ENCODE measurements at places on chromosomes 6 and 20.
A peak's percentile ranks its signal among the peaks of the same experiment; 100 is the strongest.

DNA sequence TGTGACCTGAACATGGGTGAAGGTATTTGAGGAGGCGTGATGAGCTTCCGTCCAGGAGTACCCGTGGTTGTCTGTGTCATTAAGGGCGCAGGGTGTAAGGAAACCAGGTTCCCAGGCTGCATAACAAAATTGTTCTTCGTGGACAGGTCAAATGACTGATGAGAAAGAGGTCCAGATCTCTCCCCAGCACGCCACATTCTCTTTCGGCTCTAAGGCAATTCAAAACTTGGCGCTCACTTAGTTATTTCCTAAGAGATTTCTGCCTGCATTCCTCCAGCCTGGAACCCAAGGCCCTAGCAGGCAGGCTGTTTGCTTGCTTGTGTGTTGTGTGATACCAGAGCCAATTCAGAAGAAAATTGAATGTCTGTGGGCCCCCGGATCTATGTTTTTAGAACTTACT lies 139.9 kb downstream of the AGPAT4 start:
- DNase-seq: no peak

GRCh38 chr20:1555952-1556351 lies 1.6 kb downstream of the SIRPD start:
- DNase-seq: no peak

GRCh38 chr6:44569931-44570385 lies 182.5 kb downstream of the CDC5L start:
- DNase-seq: no peak

GRCh38 chr20:45088247-45088646 lies 12.7 kb downstream of the KCNS1 start:
- peak; percentile 90 for DNase-seq

DNA sequence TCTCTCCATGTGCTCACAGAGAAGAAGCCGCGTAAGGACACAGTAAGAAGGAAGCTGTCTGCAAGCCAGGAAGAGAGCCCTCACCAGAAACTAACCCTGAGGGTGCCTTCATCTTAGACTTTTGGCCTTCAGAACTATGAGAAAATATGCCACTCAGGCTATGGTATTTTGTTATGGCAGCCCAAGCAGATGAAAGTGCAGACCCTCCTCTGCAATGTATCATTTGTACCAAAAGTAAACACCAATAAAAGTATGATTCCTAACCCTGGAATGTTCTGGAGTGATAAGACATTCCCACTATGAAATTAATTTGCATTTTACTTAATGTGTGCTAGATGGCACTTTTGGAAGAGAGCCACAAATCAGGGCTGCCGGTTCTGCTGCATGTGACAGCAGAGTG lies 594.3 kb downstream of the UTRN start:
- DNase-seq: no peak

DNA sequence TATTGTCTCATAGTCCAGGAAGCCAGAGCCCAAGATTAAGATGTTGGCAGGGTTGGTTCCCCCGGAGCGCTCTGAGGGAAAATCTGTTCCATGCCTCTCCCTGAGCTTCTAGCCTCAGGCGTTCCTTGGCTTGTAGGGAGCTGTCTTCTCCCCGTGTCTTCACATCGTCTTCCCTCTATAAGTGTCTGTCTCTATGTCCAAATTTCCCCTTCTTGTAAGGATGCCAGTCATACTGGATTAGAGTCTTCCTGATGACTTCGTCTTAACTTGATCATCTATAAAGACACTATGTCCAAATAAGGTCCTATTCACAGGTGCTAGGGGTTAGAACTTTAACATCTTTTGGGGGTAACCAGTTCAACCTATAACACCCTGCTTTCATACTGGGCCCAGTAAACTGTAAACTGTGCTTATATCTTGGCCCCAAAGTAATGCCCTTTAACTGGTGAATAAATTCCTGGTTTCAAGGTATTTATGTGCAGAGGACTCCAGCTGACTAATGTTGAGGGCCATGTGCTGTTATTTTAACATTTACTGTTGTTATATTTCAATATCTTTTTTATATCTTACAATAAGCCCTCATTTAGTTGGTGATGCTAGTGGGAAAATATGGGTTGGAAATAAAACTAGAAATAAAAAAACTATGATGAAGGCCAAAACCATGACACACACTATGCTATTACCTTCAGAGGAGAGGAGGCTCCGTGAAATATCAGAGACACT lies 101.7 kb upstream of the IYD start:
- DNase-seq: no peak

DNA sequence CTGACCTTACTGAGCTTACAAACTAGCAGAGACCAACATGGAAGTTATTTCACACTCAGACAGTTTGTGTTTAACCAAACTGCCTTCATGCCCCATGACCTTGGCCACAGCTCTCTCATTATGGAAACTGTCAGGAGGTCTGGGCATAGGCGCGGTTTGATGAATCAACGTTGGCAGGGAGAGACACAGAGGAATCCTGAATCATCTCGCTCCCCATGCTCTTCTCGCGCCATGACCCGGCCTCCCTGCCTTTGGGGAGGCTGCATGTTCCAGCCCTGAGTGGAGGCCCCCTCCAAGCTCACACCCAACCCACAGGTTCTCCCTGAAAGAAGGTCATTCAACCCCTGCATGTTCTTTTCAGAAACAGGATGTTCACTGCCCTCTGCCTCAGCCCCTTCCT lies 15.9 kb upstream of the GDAP1L1 start:
- no peak for DNase-seq

- DNase-seq: no peak
Measured at GRCh38 chr20:47993035-47993755, 207.9 kb upstream of the SULF2 start.

- DNase-seq: no peak
Measured at GRCh38 chr20:17700637-17701036, 871 bp downstream of the BANF2 start.

GRCh38 chr20:23233341-23233740 lies 117.2 kb upstream of the NXT1 start:
- DNase-seq: no peak

GRCh38 chr6:114162691-114163347 lies 180.0 kb downstream of the HS3ST5 start:
- DNase-seq: no peak

- DNase-seq: no peak
Measured at GRCh38 chr20:58938078-58938477, 43.0 kb upstream of the NELFCD start.

DNA sequence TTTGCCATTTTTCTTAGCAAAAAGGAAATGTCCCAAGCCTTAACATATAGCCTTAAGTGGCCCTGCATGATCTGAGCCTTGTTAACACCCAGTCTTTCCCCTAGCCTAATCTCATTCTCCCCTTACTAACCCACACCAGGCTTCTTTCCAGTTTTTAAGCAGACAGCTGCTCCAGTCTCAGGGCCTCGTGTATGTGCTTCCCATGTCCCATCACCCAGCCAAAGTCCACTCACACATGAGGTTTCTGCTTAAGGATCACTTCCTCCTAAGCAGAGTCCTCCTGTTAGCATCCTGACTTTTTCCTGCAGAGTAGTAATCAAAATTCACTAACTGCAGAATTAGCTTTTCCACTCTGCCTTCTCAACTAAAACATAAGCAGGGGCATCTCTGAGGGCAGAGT lies 96.1 kb downstream of the SMLR1 start:
- no peak for DNase-seq

DNA sequence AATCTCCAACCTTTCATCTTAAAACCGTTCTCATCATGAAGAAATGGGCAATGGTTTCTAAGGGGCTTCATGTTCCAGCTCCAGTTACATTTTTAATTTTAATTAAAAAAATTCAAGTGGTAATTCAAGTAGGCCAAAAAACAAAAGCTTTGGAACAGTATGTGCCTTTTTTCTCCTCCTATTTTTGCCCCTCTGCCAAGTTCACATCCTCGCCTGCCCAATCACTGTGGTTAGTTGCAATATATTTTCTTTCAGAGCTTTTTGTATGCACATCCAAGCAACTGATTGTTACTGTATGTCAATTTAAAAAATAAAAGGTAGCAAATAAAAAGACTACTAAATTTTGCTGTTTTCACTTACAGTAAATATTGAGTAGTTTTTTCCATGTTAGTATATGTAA lies 99.8 kb upstream of the B3GAT2 start:
- DNase-seq: no peak

DNA sequence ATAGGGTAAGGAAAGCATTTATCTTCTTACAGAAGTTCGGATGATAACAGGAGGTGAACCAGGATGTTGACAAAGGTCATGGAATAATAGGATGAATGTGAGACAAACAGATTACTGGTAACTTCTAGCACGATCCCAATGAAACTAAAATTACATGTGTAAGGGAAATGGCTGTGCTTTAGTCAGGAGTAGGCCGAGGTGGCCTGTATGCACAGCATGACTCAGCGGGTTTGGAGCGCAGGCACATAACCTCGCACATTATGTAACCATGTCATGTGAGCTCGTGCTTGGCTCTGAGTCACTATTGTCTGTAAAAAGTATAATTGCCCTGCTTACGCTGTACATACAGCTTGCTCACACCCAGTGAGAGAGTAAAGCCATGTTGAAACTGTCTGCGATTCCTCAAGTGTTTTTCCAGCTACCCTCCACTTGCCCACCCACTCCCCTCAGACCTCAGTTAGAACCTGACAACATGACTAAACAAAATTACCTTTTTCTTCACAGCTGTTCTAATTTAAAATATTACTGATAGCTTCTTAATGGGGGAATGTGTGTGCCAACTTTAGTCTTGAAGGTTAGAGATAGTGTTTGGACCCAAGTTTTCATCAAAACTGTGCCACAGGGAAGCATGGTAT lies 8.2 kb downstream of the CYB5R4 start:
- peak; percentile 75 for DNase-seq

GRCh38 chr20:60246751-60247150 lies 288.5 kb downstream of the CDH26 start:
- DNase-seq: no peak

- no peak for DNase-seq
Measured at GRCh38 chr20:37120497-37120896, 24.7 kb upstream of the RBL1 start.

DNA sequence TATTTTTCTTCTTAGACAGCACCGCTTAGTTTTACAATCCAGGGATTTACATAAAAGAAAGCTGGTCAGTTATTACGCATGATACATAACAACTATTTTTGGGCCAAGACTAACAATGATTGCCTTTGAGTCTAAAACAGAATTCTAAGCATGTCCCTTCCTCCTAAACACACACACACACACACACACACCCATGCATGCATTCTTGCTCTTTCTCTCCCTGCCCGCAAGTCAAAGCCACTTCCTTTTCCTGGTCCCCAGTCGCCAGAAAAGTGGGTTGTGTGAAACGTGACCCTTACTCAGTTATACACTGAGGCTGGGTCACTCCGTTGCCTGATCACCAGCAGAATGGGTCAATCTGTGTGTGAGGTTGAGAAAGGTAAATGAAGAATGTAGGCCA lies 31.4 kb downstream of the FYN start:
- DNase-seq: no peak

DNA sequence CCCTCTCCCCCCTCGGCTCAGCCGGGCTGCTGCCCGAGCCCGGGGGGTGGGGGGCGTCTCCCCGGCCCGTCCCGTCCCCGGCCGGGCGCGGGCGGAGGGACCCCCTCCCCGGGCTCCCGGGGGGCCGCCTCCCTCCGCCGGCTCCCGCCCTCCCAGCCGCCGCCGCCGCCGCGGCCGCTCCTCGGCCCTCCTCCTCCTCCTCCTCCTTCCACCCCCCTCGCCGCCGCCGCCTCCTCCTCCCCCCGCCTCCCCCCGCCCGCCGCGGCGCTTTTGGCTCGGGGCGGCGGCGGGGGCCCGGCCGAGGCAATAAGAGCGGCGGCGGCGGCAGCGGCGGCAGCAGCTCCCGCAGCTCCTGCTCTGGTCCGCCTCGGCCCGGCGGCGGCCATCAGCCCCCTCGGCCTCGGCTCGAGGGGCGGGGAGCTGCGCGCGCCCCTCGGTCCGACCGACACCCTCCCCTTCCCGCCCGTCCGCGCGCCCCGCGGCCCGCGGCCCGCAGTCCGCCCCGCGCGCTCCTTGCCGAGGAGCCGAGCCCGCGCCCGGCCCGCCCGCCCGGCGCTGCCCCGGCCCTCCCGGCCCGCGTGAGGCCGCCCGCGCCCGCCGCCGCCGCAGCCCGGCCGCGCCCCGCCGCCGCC lies 38.7 kb downstream of the GNAS start:
- DNase-seq: peak; percentile 67

GRCh38 chr6:167697316-167697715 lies 129.4 kb upstream of the AFDN start:
- peak; percentile 5 for DNase-seq

DNA sequence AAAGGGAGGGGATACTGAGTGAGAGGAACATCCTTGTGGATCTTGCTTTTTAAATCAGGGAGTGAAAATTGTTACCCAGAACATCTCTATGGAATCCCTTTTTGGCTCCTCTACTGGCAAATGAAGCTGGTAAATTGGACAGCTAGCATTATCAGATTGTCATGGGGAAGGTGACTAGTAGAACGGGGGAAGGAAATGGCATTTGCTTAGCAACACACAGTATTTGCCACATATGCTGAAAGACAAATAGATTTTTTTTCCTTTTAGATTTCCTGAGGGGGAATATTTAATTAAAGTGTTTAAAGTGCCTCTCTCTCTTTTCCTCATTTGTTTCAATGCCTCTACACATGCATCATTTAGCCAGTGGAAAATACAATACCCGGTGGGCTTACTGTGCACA lies 573.5 kb downstream of the BCKDHB start:
- DNase-seq: no peak

DNA sequence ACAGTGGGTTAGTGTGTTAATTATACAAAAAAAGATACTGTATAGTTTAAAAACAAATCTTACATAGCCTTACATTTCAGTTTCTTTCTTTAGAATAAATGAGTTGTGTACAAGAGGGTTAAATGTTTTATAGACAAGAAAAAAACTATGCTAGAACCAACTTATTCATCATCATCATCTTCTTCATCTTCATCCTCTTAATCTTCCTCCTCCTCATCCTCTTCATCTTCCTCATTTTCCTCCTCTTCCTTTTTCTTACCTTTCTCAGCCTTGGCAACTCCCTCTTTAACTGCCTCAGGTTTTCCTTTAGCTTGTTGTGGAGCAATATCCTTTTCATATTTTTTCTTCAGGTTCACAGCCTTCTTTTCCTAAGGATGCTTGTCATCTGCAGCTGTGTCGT lies 53.7 kb downstream of the RPS12 start:
- DNase-seq: no peak

- DNase-seq: no peak
Measured at GRCh38 chr6:130674604-130675003, 152.6 kb upstream of the SMLR1 start.

GRCh38 chr20:47230811-47231256 lies 125.7 kb downstream of the ZMYND8 start:
- no peak for DNase-seq

GRCh38 chr6:134517145-134517658 lies 199.3 kb upstream of the SGK1 start:
- peak; percentile 36 for DNase-seq

GRCh38 chr6:125780540-125781313 lies 10.0 kb upstream of the NCOA7 start:
- peak; percentile 71 for DNase-seq

Measured in fibroblast of skin of left quadriceps (primary cell).